Nucleus accumbens (tissue), 56 donors: ENCODE measurements at places on chromosomes 4 and X.

GRCh38 chr4:80072744-80073472 is at the start of gene ANTXR2:
Gene ANTXR2 (minus strand): TSS chr4:80073229. CDS start chr4:80072560, 669 bp downstream.
- DNase-seq: peak; percentile 48

GRCh38 chrX:66684196-66684595 is 45.3 kb upstream of the EDA2R start:
- DNase-seq: no peak

DNA sequence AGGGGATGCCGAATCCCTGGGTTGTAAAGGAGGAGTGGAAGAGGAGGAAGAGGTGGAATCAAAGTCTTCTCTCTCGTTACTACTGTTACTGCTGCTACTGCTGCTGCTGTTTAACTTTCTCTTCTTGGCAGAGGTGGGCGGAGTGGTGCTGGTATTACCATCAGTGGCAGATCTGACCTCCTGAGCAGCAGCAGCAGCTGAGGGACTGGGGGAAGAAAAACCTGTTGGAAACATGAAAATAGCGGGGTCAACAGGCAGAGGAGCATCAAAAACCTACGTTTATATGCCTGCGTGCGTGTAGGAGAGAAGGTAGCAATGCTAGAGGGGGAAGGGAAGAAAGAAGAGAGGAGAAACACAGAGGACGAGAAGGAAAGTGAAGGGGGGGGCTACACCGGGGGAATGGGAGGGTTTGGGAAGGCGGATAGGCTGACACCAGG is 339 bp downstream of the CUL4B start:
- DNase-seq: no peak

GRCh38 chrX:153925739-153926551 is at the start of gene ARHGAP4:
Gene ARHGAP4 (minus strand): TSS chrX:153926264. CDS start chrX:153926202, 62 bp downstream.
- no peak for DNase-seq

GRCh38 chr4:161287678-161288352 is 876.0 kb downstream of the FSTL5 start:
- no peak for DNase-seq

DNA sequence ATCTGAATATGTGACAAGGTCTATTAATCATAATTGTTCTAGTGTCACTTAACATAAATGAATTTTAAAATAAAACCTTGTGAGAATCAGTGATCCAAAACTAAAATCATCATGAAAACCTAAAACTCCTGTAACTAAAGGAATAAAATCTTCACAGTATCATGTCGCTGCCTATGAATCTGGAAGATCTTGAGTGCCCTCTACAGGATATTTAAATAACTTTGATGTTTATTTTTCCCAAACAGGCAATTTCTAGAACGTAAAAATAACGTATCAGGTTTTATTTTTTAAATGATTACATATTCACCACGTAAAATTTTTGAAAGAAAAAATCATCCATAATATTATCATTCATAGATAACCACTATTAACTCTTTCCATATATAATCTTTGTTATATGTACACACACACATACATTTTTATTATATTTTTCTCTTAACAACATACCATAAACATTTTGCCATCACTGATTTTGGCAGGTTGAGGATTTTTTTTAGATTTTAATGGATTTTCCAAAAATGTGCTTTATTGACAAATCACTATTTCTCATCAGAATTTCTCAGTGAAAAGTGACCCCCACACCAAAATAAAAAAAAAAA is 79.6 kb downstream of the COMMD8 start:
- DNase-seq: no peak

DNA sequence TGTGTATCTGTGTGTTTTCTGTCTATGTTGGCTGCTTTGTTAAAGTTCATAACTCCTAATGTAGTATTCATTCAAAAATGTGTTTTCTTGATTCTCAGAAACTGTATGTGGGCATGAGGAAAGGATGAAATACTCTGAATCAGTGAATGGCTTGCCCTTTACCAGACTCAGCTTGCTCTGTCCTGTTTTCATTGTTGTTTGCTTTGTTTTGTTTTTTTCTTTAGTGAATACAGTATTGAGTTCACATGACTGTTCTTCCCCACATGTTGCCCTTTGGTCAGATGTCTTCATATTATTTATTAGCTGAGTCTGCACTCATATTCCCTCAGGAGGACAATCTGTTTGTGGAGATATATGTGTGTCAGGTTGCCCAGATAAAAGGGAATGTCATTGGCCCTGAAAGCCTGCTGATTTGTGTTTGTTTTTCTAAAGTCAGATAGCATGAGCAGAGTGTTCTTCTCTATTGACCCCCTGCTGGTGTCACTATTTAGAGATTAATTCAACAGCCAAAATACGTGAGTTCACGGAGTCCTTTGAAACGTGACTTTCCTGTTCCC is 1184.4 kb downstream of the RPA4 start:
- no peak for DNase-seq

GRCh38 chr4:7107166-7107905 is 39.5 kb upstream of the GRPEL1 start:
- DNase-seq: no peak

GRCh38 chr4:75666299-75666698 is 6.9 kb downstream of the G3BP2 start:
- DNase-seq: no peak

DNA sequence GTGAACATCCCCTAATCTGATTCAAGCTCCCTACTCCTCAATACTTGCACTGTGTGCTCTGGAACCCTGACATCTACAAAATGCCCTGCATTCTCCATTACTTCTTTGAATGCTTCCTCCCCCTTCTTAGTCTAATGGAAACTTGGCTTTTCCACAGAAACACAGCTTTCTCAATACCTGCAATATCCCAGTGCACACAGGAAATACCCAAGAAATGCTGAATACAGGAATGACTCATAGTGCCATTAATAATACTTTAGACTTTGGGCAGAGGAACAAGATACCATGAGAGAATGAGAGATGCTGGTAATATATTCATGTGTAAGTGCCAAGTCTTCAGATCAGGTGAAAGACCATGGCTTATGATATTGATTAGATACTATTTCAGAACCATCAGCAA is 5.6 kb downstream of the QRFPR start:
- DNase-seq: no peak

- peak; percentile 34 for DNase-seq
Measured at GRCh38 chr4:154707877-154708276, 35.9 kb upstream of the LRAT start.

- no peak for DNase-seq
Measured at GRCh38 chr4:5012244-5012898, 6.9 kb downstream of the CYTL1 start.

DNA sequence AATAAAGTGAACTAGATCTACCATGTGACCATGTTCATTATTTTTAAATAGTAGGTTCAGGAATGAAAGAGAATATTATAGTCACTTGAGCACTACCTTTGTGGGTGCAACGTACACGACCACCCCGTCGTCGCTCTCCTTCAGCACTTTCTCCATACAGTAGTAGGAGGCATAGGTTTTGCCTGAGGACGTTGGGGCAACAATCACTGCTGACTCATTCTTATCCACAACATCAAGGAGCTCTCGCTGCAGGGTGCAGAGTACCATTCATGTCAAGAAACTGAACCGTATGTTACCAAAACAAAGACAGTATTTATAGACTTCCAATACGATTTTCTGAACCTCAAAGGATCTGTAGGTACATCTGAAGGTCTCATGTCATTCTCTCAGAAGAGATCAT is 44.7 kb downstream of the DDX60 start:
- DNase-seq: no peak

DNA sequence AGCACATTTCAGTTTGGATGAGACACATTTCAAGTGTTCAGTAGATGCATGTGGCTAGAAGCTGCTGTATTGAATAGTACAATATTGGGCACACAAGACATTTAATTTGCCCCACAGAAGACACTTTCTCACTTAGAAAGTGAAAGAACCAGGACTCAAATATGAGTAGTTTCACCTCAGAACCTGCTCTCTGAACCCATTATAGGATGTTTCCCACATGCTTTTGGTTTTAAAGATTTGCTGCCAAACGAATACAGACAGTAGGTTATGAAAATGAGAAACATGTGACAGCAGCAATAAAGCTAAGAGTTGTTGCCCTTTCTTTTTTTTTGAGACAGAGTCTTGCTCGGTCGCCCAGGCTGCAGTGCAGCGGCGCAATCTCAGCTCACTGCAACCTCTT is 32.3 kb downstream of the C4orf54 start:
- DNase-seq: no peak

DNA sequence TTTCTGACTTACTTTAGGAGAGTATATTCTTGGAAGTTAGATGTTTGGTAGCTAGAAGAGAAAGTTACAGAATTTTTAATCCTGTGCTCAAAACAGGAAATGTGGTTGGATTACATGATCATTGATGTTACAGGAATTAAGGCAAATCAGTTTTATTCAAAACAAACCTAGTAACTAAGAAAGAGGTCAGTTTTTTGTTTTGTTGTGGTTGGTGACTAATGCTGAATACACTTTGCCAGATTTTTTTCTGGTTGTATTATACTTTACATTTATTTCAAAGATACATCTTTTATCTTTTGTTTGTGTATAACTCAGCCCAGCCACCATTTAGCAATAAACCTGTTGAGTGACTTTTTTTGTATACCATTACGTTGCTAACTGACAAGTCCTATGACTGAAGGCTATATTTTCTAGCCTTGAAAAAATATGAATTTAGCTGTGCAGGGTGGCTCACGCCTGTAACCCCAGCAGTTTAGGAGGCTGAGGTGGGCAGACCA is 116.7 kb downstream of the KLHL8 start:
- DNase-seq: no peak

DNA sequence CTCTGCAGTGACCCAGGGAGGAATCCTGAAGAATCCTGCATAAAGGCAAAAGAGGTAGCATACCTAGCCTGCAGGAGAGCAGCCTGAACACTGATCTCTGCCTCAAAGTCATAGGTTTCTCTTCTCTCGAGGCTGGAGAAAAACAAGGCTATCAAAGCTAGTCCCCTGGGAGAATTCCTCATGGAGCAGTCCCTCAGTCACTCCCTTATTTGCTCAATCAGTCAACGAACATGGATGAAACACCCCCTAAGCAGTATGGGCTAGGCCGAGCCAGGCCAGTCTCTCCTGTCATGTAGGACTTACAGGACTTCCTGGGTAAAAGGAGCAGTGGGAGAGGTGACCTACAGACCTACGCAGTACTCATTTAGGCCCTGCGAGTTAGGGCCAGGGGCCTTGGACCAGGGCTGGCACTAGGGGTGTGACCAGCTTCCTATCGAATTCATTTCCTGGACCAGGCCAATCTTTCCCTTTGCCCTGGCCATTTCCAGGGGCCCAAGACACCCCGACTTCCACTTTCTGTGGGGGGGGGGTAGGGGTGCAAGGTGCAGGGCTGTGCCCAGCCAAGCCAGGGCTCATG is 164.1 kb downstream of the EFNB1 start:
- no peak for DNase-seq

GRCh38 chrX:76407795-76408194 is 19.7 kb upstream of the MAGEE1 start:
- DNase-seq: no peak

DNA sequence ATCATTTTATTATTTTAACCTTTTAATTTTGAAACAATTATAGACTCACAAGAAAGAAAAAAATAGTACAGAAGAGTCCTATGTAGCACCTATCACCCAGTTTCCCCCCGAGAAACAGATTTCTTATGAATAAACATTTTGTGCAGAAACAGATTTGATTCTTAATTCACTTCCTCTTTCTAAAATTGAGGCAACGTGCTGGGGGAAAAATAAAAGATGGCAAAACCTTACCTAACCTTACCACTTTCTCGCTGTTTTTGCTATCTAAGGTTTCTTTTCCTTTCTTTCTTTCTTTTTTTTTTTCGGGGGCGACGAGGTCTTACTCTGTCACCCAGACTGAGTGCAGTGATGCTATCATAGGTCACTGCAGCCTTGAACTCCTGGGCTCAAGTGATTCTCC is 4.3 kb upstream of the CLNK start:
- DNase-seq: no peak

DNA sequence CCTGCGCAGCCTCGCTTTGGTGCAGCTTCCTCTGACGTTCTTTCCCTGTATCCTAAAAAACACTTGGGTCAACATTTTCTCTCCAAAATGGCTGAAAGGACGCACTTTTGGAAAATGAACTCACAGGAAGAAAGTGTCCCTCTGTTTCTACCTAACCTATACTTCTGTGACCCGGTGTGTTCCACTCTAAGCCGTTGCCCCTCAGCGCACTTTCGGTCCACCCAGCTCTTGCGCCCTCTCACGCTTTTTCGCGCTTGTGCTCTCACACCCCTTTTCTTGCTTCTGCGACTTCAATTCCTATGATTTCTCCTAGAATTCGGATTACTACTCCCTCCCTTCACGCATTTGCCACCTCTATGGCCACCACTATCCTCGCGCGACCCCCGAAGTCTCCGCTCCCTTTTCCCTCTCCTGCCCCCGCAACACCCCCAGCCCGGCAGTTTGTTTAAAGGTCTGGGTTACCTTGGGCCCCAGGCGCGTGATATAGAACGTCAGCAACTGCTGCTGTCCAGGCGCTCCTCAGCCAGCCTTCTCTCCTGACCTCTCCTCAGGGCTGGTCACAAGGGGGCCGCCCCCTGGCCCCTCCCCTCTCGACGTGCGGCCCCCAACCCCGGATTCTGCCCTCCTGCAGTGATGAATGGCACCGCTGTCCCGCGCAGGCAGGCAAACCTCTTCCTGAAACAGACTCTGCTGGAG is at the start of gene USP51:
TSS of gene USP51 (minus strand) at position 535 of the 696 bp plus-strand sequence. CDS start 909 bp downstream, outside the sequence.
- peak; percentile 28 for DNase-seq

GRCh38 chr4:128608006-128608405 is 201.5 kb upstream of the JADE1 start:
- DNase-seq: no peak

DNA sequence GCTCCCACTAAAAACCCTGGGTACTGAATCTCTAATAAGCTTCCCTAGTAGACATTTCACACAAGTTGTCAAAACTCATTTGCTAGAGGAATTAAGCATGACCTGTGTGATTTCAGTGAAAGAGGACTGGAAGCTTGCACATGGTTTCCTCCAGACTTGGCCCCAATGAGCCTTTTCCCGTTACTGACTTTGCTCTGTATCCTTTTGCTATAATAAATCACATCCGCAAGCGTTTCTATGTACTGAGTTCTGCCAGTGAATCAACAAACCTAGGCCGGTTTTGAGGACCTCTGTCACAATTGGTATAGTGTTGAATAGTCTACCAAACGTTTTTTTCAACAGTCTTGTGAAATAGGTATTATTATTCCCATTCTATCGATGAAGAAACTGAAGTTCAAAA is 8.2 kb downstream of the ATP11C start:
- DNase-seq: no peak

- no peak for DNase-seq
Measured at GRCh38 chr4:87427518-87427868, 5.1 kb downstream of the NUDT9 start.

- no peak for DNase-seq
Measured at GRCh38 chr4:152666946-152667345, 12.9 kb downstream of the TMEM154 start.
